H54 (cell line): ENCODE measurements at places on chromosomes 11 and 22.

GRCh38 chr11:67694875-67695555, 20.6 kb upstream of the ALDH3B2 start:
- no peak for DNase-seq

- no peak for DNase-seq
Measured at GRCh38 chr11:105948918-105949590, 73.0 kb downstream of the MSANTD4 start.

- DNase-seq: no peak
Measured at GRCh38 chr11:77191429-77191822, 63.4 kb downstream of the MYO7A start.

DNA sequence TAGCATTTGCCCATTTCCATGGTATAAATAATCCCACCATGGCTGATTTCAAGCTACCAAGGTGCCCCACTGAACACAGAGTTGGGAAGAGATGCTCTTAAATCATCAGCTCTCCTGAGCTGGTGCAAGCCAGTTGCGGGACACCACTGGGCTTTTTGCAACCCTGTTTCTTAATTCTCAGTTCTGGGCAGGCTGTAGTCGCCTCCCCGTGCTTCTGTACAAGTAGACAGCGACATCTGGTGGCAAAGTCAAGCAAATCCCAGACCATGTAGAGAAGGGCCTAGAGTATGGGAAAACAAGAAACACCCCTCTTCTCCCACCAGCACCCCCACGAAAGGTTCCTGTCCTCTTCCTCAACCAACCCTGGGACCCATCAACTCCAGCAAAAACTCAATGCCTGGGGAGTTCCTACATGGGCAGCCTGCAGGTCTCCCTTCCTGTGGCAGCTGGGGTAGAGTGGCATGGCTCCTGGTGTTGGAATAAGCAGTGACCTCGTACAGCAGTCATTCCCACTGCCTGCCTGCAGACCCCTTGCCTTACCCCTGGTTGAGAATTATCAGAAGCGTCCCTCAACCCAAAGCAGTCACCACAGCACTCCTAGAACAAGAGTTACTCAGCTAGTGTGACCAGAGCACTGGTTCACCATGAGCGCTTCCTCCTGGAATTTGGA, 68.4 kb downstream of the IGLL5 start:
- DNase-seq: peak; percentile 26

- no peak for DNase-seq
Measured at GRCh38 chr11:82398300-82398815, 335.3 kb downstream of the FAM181B start.

GRCh38 chr11:32334822-32335221, 100.5 kb downstream of the WT1 start:
- peak; percentile 19 for DNase-seq

GRCh38 chr11:61976813-61977475, 9.5 kb upstream of the FTH1 start:
- DNase-seq: no peak

- DNase-seq: no peak
Measured at GRCh38 chr11:70608568-70609470, 210.5 kb downstream of the CTTN start.

DNA sequence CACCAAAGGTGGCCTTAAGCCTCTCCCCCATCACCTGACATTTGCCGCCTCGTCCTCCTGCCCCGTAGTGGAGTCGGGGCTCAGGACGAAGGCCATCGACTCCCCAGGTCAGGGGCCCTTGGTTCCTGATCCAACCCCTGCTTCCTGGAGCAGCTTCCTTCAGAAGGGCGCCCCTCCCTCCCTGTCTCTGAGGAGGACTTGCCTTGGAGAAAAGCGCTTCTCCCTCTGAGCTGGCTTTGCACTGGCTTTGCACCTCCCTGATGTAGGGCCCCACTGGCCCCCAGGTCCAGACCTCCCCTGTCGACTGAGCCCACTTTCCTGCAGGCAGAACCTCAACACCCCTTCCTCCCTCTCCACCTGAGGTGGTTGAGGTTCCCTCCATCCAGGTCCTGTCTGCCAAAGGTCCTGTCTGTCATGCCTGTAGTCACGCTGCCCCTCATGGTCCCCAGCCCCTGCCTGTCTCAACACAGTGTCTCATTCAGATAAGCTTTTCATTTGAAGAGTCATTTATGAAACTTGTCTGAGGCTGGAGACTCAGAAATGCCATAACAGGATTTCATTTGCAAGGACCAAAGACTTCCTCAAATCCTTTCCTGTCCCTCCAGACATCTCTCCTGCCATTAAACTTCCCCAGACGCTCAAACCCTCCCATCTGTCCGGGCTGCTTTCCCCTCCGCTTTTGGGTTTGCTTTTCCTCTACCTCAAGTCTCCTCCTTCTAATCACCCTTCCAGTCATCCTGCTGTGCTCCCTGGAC, 78.4 kb downstream of the MYO7A start:
- DNase-seq: no peak

DNA sequence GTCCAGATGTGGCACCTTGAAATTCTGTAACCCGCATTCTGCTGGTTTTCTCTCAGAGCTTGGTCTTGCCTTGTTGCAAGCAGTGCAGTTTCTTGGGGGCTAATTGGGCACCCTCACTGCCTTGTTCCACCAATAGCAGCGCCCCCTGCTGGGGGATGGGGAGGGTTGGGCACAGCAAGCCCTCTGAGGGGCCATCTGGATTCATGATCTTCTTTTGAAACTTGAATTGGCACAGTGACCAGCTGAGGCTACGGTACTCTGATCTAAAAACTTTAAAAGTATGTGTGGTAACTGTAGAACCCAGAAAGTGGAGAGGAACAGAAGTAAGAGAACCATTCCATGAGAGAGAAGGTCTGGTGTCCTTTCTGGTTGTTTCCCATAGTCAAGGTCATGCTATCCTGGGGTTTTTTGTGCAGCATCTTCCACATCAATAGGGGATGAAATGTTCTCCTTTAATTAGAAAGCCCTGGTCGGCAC, 64.2 kb downstream of the MED15 start:
- DNase-seq: no peak

GRCh38 chr22:50418624-50419023, 56.2 kb downstream of the SBF1 start:
- no peak for DNase-seq

- DNase-seq: no peak
Measured at GRCh38 chr22:19855504-19856409, 1.1 kb upstream of the GNB1L start.

DNA sequence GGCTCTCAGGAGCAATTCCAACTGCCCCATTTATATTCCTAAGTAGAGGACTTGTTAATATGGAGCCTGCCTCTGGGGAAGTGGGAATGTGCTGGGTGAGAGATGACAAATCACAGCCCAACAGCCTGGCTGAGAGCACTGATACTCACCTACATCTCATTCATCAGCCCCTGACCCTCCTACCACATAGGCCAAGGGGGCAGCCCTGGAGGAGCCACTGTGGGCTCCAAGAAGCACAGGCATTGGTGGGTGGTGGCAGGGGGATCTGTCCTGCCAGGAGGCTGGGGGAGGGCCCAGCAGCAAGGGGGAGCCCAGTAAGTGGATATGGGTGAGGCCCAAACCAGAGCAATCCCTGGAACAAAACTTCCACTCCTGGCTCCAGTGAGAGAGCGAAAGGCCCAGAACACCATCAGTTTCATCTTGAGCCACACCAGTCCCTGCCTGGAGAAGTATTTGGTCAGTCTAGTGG, 79.7 kb downstream of the BUD13 start:
- DNase-seq: no peak

DNA sequence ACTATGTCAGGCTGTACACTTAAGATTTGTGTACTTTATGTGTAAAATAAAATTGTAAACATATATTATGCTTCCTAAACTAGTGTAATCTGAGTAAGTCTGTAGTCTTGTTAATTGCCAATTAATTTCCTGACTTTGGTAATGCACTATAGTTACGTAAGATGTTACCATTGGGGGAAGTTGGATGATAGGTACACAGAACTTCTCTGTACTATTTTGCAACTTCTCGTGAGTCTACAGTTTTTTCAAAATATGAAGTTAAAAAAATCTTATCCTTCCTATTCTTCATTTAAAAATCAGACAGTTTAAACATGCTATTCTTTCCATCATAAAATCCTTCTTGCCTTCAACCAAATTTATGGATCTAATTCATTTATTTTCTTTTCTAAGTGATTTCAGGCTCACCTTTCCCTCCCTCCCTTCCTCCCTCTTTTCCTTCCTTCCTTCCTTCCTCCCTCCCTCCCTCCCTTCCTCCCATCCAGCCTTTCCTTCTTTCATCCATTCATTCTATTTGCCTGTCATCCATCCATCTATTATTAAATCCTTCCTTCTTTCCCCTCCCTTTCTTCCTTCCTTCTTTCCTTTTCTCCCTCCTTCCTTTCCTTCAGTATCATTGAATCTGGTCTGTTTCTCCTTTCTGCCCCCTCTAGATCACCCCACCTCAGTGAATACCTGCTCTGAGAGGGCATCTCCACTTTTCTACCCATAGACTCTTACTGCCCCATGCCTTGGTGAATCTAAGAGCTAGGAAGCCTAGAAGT, 22.1 kb upstream of the ASCC2 start:
- DNase-seq: no peak

- DNase-seq: no peak
Measured at GRCh38 chr22:29202212-29203192, 3.2 kb upstream of the EMID1 start.

DNA sequence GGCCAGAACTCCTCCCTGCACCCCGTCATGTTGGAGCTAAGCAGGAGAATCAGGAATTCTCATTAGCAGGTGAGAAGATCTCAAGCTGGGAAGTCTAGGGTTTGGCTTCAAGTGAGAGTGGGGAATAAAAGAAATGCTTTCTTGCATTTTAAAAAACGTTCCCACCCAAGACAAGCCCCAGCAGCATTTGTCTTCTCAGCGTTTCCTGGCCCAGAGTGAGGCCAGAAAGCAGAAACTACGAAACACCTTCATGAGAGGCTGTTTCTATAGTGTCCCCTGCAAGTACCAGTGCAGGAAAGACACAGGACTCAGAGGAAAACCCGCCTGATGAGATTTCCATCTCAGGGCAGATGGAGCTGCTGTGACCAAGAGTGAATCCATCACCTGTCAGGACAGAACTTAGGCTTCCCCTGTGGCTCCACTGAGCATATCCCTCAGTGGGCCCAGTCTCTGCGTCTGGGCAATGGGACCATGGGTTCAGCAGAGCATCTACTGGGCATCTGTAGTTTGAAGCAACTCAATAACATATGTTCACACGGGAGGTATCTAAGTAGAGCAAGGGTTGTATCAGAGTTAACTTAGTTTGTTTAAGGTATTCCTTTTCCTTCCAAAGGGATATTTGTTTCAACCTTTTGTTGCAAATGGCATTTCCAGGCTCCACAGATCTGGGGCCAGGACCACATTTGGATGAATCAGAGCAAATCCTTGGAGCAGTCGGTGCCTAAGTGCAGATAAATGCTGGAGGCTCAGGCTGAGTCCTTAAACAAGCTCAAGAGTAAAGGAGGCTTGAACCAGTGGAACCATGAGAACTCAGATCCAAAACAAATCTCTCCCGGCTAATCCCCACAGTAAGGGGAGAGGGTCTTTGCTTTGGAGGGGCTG, 548.3 kb downstream of the MIAT start:
- DNase-seq: no peak

DNA sequence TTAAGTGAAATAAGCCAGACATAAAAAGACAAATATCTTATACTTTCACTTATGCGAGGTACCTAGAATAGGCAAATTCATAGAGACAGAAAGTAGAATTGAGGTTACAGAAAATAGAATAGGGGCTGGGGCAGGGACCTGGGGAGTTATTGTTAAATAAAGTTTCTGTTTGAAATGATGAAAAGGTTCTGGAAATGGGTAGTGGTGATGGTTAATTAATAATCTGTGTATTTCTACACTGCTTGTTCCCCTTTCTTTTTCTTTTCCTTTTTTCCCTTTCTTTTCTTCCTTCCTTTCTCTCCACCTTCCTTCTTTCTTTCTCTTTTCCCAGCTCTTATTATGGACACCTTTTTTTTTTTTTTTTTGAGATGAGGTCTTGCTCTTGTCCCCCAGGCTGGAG, 2.8 kb downstream of the NAALADL1 start:
- no peak for DNase-seq

DNA sequence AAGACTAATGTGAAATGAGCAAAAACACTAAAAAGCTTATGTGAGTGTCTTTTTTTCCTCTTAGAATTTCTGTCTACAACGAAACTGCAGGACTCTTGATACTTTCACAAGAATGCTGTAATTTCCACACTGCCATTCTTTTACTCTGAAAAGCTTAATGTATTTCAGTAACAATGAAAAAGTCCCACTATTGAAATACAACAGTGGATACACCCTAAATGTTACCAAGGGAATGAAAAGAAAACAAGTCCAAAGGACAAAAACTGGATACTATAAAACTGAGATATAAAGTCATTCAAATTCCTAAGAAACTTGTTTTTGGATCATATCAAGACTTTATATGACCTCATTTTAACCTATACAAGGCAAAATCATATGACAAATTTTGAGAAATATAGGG, 77.4 kb downstream of the SOX6 start:
- DNase-seq: no peak

GRCh38 chr22:28032861-28033260, 113.8 kb upstream of the PITPNB start:
- no peak for DNase-seq

DNA sequence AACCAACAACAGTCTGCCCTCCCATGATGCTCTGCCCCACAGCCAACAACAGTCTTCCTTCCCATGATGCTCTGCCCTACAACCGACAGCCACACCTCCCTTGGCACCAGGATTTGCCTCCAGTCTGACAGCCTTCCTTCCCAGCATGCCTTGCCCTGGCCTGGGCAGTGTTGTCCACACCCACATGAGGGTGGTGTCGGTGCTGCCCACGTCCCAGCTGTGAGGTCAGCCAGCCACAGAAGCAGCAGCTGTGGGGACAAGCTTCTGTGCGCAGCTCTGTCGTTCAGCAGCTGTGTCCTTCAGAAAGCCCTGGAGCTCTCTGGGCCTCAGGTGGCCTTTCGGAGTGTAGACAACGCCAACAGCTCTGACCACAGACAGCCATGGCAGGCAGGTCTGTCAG, 1378.9 kb downstream of the BRD1 start:
- DNase-seq: no peak

DNA sequence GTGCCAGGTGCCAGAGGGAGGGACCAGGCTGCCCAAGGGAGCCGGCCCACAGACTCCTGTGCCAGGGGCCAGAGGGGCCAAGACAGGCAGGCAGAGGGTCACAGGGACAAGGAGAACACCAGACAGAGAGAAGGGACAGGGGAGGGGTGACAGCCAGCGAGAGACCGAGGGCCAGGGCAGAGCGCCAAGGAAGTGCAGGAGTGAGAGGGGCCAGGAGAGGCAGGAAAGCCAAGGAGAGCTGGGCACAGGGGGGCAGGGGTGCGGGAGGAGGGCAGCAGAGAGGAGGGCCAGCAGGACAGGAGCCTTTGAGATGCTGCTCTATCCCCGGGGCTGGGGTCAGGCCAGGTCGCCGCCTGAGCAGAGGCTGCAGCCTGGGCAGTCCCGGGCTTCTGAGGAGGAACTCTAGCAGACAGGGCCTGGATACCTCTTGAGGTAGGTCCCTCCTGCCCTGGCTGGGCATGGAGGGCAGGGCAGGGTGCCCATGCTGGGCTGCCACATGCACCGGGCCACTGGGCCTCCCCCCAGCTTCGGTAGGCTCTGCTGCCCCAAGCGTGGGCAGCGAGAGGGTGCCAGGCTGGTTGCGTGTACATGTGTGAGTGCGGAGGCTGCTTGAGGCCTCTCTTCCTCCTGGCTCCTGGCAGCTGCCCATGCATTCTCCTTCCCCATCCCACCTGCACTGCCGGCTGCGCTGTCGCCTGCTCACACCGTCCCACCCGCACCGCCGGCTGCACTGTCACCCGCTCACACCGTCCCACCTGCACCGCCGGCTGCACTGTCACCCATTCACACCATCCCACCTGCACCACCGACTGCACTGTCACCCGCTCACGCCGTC, 12.2 kb downstream of the LSP1 start:
- DNase-seq: no peak

GRCh38 chr11:36350137-36350513, 54.0 kb downstream of the PRR5L start:
- DNase-seq: no peak

GRCh38 chr11:120642196-120642894, 130.8 kb downstream of the GRIK4 start:
- DNase-seq: no peak
